ENCODE measurements at places on chromosomes 11 and 22. TPM values are rescaled to one million over a fixed set of nuclear protein-coding genes. Genes with fewer than 3 reads are reported as not detected.

TKFC gene
- 79.9 TPM for total RNA-seq

DNA sequence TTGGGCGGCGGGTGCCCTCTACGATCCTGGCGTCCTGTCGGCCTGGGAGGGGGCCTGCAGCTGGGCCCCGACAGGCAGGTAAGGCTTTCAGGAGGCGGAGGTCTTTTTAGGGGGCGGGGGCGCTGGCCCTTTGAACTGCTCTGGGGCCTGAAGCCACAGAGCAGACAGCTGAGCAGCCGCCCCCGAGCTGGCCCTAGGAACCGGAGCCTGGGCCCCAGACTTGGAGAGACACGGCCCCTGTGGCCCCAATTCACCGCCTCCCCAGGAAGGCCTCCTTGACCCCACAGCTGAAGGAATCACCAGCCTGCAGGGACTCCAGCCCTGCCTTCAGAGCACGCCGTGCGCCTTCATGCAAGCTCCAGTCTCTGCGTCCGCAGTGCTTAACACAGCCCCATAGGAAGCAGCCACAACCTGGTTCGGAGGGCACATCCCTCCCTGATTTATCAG lies 618 bp upstream of the CERK start:
- DNase-seq: no peak

DNA sequence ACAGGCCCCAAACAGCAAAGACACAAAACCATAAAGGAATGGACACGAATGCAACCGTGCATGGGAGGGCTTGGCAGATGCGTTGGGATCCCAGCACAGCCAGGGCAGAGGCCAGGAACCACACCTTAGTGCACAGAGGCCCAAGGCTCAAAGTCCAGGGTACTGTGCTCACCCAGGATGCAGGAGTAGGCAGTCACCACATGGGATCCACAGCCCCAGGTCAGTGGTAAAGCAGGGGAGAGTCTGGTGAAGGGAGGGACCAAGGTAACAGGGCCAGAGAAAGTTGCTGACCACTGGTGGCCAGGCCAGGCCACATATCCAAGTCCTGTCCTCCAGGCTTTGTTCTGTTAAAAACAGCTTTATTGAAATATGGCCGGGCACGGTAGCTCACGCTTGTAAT lies 6.5 kb upstream of the CERK start:
- no peak for DNase-seq

DNA sequence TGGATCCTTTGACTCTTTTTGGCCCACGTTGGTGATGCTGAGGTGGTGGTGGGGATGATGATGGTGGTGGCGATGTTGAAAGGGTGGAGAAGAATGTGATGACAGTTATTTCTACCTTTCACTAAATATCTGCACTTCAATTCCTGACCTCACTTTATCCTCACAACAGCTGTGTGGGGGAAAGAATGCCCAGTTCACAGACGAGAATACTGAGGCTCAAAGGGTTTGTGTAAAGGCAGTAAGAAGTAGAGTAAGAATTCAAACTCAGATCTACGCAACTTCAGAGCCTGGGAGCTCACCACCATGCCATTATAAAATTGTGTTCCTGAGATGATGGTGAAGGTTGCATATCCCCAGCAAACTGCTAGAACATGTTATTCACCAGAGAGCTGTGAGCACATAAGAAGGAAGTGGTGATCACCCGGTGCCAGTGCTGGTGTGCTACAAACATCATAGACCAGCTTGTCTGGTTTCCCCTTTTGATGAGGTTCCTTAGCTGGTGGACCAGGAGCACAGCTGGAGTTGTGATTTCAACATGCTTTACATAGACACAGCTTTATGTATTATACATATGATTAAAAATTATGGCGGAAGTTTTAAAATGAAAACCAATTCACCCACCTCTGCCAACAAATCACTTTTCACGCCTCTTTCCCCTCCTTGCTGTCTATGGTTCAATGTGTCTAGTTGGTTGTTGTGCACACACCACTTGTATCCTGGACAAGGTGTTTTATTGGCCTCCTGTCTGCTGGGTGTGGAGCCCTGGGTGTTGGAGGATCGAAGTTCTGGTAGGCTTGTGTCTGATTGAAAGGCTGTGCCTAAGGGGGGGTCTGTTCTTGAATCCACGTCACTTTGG lies 6.2 kb downstream of the ST14 start:
- DNase-seq: no peak

- no peak for DNase-seq
Observed at GRCh38 chr22:27996981-27997380, 77.9 kb upstream of the PITPNB start.

DNA sequence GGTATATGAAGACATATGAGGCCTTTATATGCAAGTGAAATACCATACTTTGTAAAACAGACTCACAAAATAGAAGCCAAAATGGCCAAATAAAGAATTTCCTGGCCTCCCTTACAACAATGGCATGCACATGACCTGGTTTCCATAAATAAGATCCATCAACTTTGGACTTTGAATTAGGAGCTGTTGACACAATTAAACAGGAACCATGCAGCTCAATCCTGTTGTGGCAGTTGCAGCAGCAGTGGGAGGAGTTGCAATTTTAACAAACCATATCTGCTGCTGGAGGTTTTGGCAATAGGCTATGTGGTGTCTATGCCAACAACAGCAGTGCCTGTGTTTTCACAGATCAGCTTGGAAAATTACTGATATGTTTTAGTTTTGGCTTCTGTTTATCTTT lies 818.6 kb downstream of the FAM181B start:
- DNase-seq: no peak

DNA sequence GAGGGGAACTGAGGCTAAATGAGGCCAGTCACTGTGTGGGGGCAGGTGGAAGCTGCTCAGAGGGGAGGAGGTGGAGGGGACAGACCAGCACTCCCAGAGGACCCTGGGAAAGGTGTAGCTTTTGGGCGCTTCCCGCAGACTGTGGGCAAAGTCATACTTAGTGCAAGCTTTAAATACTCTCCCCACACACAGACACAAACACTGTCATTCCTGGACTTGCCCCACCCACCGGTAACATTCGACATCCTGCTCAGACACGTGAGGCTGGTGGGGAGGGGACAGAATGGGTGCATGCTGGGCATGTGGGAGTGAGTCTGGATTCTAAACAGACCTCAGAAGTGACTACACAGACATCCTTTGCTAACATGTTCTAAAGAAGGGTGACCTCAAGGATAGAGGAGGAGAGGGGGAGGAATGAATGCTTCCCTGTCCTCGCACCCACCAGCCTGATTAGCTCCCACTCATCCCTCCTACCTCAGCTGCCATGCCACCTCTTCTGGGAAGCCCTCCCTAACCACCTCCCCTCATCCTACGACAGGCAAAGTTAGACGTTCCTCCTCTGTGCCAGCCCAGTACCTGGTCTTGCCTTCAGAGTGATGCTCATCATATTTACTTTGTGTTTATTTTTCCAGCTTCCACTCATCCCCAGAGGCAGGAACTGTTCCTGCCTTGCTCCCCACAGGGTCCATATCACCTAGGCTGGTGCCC lies 22.2 kb downstream of the TSKU start:
- DNase-seq: no peak

OR9I1 gene
- not detected for total RNA-seq

SLC17A6 gene
- not detected for total RNA-seq

- no peak for DNase-seq
Observed at GRCh38 chr11:120646206-120646605, 134.7 kb downstream of the GRIK4 start.

DNA sequence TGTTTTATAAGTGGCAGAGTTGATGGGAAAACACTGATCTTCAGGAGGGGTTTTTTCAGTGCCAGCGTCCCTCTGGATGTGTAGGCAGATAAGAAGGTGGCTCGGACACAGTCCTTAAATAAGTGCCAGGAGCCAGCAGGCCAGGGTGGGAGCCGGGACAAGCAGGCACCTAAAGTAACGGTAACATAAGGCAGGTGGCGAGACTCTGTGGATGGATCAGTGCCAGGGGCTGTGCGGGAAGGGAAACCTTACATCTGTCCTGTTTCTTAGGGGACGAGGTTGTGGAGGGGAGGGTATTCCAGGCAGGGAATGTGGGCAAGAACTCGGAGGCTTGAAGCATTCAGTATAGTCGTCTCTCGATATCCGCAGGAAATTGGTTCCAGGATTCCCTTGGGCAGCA lies 15.9 kb downstream of the BCR start:
- no peak for DNase-seq

GRCh38 chr22:35458547-35459422 lies 58.8 kb downstream of the MCM5 start:
- no peak for DNase-seq

CARD18 gene
- total RNA-seq: not detected

GRCh38 chr22:32265882-32266767 lies 11.0 kb upstream of the SLC5A4 start:
- DNase-seq: peak; percentile 77

- no peak for DNase-seq
Observed at GRCh38 chr22:46220921-46221320, 29.2 kb downstream of the CDPF1 start.

DNA sequence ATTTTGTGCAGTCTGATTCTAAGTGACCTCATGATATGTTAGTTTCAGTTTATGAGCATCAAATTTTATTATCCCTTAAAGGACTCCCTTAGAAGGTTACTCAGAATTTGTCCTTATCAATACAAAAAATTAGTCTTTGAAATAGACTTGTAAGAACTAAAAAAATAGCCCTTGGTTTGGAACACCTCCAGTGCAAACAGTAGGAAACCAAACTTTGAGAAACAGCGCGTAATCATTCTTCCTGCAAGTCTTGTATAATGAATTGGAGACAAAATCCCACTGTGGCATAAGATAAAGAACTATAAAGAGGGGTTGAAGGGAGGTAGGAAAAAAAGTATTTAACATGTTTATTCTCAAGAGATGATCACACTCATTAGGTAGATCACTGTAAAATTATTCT lies 10.8 kb upstream of the MSANTD4 start:
- no peak for DNase-seq

DNA sequence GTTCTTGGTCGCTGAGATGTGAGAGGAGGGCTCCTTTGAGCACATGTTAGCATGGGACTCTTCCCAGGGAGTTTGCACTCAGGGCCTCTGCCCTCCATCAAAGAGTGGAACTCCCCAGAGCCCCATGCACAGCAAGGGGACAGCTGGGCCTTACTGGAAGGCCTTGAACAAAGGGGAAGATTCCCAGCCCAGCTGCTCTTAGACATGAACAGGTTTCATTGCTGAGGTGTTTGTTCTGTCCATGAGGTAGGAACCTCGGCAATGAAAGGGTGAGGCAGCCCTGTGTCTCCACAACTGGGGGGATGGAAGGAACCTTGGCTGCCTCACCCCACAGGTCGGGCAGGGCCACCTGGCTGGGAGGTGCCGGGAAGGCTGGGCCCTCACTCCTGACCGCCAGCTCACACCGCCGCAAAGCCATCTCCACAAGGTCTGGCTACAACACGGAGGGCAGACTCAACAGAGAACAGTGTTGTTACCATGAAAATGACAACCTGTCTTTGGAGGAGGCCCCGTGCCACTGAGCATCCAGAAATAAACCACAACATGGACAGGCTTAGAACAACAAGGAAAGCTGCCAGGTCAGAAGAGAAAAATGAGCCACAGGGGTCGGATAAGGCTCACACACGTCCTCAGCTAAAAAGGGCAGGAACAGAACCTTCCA lies 3.2 kb downstream of the DERL3 start:
- no peak for DNase-seq

GRCh38 chr11:112805658-112806057 lies 155.6 kb upstream of the NCAM1 start:
- no peak for DNase-seq

- DNase-seq: no peak
Observed at GRCh38 chr11:118771547-118772288, 19.2 kb downstream of the DDX6 start.

RIMBP3B gene
- 0.17 TPM for total RNA-seq

- peak; percentile 76 for DNase-seq
Observed at GRCh38 chr11:73982595-73982989, at the start of gene UCP2. TSS of gene UCP2 (minus strand) at chr11:73982843. CDS start at chr11:73978378, 4,465 bp downstream.

DNA sequence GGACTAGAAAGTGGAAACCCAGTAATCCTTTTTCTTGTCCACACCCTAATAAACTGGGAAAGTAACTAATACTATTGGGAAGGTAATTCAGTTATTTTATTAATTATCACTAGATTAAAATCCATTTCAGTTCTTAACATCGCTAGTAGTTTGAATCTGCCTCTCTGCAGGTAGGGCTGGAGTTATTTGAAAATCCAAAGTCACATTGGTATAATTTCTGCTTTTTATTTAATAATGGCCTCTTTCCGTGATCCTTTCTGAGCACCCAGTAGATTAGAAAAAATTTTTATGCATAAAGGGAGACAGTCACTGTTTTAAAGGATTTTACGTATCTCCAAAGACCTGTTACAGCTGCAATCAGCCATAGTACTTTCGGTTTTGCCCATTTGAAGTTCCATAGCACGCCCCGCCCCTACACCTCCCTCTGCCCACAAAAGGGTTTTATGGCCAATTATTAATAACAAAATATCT lies 605 bp upstream of the COPB1 start:
- DNase-seq: peak; percentile 56

APOL5 gene
- not detected for total RNA-seq

DNA sequence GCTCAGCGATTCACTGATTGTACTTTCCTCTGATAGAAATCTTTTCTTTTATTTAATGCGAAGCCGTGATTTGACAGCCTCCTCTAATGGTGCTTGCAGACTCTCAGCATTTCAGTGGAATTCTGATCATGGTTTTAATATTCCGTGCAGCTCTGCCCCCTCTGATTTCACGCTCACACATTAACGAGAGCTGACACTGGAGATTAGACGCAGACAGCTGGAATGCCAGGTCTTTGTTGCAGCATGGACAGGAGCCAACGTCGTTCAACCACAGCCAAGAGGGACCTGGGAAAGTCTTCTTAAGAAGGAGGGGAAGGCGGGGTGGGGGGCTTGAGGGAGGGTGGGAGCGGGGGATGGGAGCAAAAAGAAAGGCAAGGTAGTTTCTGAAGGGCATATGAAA lies 186.4 kb downstream of the BLID start:
- DNase-seq: no peak

- no peak for DNase-seq
Observed at GRCh38 chr11:57905439-57905838, 118.2 kb upstream of the OR9Q1 start.

DNA sequence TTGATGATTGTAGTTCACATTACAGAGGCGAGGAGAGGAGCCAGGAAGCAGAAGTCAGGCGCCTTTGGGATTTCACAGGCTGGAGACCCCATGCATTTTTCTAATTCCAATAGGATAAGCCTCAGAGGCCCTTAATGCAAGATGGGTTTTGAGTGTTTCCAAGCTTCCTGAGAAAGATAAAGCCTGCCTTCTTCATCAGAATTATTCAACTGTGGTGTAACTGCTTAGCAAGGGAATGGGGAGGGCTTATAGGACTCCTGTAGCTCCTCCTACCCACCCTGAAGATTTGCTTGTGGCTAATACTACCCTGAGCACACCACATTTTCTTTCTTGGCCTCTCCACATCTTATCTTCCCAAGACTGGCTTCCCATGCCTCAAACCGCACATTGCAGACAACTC lies 151.1 kb upstream of the ISX start:
- no peak for DNase-seq

RIBC2 gene
- 4.5 TPM for total RNA-seq

- no peak for DNase-seq
Observed at GRCh38 chr11:19719960-19720359, 7.3 kb downstream of the NAV2 start.

GRCh38 chr22:35846804-35847203 lies 129.1 kb downstream of the APOL5 start:
- DNase-seq: no peak

GRCh38 chr22:41826021-41826420 lies 6.9 kb upstream of the SREBF2 start:
- DNase-seq: no peak

GRCh38 chr11:93972790-93973189 lies 48.4 kb upstream of the HEPHL1 start:
- no peak for DNase-seq

- DNase-seq: no peak
Observed at GRCh38 chr11:129825380-129825779, 9.7 kb downstream of the TMEM45B start.

Measured in Calu3 (cell line).